Stimulated activated CD8-positive, alpha-beta memory T cell treated with anti-CD3 and anti-CD28 coated beads, Interleukin-2, amount 100 ng/mL, for 1 hour (primary cell): ENCODE measurements at places on chromosomes 4 and X.

- no peak for DNase-seq
These were observed 23.3 kb downstream of the SPIN4 start for GRCh38 chrX:63327788-63328187.

DNA sequence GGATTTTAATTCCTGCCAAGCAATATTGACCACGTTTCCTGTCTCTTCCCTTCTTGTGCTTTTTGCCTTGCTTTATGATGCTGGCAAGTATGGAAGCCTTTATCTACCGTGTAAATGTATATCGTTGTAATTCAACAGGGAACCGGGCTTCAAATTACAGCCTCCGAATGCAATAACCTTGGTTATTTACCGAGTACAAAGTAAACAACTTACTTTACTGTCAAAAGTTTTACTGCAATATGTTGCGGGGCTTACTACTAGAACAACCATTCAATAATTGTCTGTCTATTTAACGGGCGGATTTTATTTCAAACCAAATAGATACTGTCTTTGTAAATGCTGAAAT lies 73.1 kb downstream of the PALLD start:
- DNase-seq: no peak

DNA sequence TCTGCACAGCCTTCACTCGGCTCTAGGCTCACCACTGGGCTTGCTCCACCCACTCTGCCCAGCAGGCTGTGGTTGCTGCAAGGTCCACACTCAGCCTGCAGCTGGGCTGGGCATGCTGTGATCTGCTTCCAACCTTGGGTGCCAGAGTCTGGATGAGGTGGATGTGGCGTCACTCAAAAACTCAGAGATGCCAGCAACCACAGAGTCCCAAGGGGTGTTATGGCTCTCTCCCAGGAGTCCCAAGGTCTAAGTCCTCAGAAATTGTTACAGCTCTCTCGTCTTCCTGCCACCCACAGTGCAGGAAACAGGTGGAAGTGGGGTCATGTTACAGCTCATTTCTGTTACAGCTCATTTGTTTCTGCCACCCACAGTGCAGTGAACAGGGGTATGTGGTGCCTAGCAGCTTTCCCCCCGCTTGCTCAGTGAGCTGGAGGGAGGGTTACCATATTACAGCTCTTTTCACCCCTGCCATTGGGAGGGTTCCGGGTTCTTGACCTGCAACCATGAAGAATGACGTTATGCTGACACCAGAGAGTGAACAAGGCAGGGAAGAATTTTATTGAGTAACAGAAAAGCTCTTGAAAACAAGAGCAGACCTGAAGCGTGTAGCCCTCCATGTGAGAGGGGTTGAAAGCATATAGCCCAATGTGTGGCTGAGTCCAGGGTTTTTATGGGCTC lies 893.9 kb downstream of the PCDH7 start:
- DNase-seq: no peak

GRCh38 chr4:114601304-114602052 lies 2.9 kb downstream of the UGT8 start:
- no peak for DNase-seq

DNA sequence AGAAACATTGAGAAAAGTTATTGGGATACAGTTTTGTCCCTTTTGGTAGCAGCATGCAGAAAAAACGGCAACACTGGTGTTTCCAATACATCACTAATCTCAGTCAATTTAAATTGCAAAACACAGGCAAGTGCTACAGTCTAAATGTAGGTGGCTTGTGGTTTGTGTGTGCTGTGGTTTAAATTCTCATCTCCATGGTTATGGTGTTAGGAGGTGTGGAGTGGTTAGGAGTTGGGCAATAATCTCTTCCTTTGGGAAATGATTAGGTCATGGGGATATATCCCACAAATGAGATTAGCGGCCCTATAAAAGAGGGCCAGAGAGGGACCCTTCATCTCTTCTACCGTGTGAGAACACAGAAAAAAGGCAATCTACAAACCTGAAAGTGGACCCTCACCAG lies 1344.3 kb downstream of the ADGRL3 start:
- no peak for DNase-seq

GRCh38 chr4:1012034-1012739 lies 761 bp downstream of the FGFRL1 start:
- DNase-seq: no peak

DNA sequence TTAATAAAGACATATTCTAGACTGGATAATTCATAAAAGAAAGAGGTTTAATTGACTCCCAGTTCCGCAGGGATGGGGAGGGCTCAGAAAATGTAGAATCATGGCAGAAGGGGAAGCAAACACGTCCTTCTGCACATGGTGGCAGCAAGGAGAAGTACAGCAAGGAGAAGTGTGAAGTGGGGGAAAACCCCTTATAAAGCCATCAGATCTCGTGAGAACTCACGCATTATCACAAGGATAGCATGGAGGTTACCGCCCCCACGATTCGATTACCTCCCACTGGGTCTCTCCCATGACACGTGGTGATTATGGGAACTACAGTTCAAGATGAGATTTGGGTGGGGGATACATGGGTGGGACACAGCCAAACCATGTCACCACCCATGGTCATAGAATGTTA lies 58.3 kb downstream of the MTNR1A start:
- no peak for DNase-seq

DNA sequence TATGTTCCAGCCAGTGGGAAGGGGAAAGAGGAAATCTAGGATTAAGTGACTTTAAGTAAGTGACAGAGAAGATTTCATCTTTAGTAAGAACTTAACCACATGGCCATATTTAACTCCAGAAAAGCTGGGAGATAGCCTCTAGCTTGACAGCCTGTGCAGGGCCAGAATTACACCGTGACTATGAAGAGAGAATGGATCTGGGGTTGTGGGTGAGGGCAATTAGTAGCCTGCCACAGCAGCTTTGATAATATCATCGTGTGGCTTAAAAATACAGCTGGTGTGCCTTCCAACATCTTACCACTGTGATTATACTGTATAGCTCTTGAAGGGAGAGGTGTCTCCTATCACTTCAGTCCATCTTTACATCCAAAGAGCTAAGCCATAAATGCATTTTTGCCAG lies 57.6 kb upstream of the TBC1D9 start:
- no peak for DNase-seq

DNA sequence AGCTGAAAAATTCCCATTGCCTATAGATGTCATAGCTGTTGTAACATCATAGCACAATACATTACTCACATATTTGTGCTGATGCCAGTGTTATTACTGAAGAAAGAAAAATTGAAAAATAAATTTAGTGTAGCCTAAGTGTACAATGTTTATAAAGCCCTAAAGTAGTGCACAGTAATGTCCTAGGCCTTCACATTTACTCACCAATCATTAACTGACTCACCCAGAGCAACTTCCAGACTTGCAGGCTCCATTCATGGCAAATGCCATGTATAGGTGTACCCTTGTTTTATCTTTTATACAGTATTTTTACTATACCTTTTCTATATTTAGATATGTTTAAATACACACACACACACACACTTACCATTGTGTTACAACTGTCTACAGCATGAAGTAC lies 265.4 kb upstream of the MAGEB18 start:
- DNase-seq: no peak

DNA sequence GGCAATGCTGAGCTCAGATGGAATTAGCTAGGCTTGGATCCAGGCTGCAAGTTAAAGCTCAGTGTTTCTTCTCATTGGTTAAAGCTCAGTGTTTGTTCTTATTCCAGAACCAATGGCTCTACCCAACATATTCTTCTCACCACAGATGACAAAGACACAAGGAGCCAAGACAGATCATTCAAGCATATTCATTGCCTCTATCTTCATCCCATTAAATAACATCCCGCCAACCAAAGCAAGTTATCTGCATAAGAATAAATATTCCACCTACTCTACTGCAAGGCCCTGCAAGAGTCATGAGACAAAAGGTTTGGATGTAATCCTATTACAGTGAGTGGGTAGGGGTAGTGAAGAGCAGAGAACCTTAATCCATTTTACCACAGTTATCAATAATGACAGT lies 766.5 kb downstream of the C4orf33 start:
- DNase-seq: no peak

DNA sequence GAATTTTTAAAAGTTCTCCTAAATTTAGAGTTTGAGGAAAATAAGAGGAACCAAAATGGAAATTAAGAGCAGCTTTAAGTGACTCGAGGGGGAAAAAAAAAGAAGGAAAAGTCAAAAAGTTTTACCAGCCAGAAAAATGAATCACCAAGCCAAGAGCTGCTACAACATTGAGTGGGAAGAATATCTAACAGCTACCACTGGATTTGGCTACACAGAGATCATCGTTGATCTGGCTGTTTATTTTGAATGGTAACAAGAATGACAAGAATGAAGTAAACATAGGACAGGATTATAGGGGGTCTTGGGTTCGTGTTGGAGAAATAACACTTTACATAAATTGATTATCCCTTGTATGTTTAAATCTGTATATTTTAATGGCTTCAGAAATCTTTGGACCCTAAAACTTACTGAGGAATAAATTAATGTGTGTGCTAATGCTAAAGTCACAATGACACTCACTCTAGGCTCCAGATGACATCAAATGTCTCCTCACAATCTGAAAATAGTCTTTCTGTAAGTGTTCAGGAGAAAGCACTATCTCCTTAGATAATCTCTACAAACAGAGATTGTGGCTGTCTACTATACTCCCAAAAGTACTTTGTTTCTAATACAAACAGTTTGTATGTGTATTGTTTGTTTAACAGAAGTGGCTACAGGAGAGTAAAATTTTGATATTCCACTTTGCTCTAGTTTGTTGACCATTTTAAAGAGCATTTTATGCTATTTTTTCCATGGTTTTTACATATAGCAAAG lies 3.1 kb upstream of the CSN3 start:
- no peak for DNase-seq

DNA sequence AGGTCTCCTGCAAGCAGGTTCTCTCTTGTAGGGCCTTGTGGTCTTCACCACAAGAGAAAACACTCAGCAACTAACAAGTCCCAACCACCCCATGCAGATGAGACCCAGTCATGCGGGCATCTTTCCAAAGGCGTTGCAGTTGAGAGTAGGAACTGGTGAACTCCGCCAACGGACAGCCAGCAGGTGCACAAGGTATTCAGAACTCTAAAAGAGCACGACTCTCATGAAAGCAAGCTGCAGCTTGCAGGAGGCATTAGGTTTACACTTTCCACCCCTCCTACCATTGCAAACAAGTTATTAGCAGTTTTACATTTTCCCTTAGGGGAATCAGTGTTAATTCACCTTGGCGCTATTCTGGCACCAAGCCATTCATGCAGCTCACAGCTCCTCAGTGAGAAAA lies 173.4 kb upstream of the KIT start:
- no peak for DNase-seq
